Activated T-helper 1 cell treated with anti-CD3 and anti-CD28 coated beads, Interleukin-12 subunit alpha, Interleukin-12 subunit beta, Interleukin-2, Interleukin-4 antibody, amounts not matched to agents 30 ng/mL and 10 ng/mL and 1 ng/mL, durations not matched to agents 14 hours and 24 hours and 36 hours (primary cell): ENCODE measurements at places on chromosomes 4 and X. TPM values are rescaled to one million over a fixed set of nuclear protein-coding genes. Genes with fewer than 3 reads are reported as not detected.
A peak's percentile ranks its signal among the peaks of the same experiment; 100 is the strongest.

- no peak overlapping the region for H3K27ac ChIP-seq
- no peak overlapping the region for H3K4me3 ChIP-seq
- H3K36me3 ChIP-seq = no peaks in the 10 kb centered on the region
- DNase-seq = no peak
Measured at GRCh38 chrX:105273326-105273725, 52.8 kb upstream of the TEX13A start.

- DNase-seq = no peak
- no peaks in the 10 kb centered on the region for H3K27me3 ChIP-seq
- no peak overlapping the region for H3K27ac ChIP-seq
- H3K4me1 ChIP-seq = no peaks in the 10 kb centered on the region
- no peak overlapping the region for H3K4me3 ChIP-seq
- no peaks in the 10 kb centered on the region for H3K36me3 ChIP-seq
Measured at GRCh38 chr4:174681723-174682300, 147.2 kb downstream of the GLRA3 start.

DNA sequence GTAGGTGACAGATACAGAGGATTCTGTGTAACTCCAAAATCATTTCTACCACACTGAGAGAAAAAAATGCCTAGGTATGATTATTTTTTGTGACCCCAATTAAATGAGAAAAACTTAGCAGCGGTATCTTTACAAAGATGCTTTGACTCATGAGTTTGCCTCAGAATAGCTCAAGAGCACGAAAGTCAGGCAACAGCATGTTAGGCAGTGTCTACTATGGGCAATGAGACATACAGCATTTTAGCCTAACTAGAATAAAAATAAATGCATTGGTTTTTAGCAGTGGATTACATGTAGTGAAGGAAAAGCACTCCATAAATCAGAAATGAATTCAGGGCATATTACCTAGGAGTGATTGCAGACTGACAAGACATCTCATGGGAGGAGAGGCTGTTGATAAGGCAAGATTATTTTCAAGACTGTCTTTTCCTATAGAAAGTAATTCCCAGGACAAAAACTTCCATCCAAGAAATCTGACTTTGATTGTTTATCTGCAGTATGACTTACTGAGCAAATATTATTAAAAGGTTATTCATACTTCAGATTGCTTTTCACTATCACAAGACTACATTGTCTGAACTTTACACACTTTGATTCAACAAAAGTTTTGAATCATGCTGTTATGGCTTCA lies 3.6 kb downstream of the ANXA10 start:
- no peaks in the 10 kb centered on the region for H3K4me1 ChIP-seq
- H3K36me3 ChIP-seq = no peaks in the 10 kb centered on the region
- no peak overlapping the region for H3K4me3 ChIP-seq
- no peak for DNase-seq

DNA sequence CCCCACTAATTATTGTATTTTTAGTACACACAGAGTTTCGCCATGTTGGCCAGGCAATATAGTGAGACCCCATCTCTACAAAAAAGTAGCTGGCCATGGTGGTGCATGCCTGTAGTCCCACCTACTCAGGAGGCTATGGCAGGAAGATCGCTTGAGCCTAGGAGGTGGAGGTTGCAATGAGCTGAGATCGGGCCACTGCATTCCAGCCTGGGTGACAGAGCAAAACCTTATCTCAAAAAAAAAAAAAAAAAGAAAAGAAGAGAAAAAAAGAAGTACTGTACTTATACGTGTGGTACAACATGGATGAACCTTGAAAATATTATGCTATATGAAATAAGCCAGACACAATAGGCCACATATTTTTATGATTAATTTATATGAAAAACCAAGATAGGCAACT lies 9.9 kb upstream of the WDR45 start:
- H3K4me3 ChIP-seq = no peak overlapping the region
- H3K27me3 ChIP-seq = no peaks in the 10 kb centered on the region
- no peak for DNase-seq
- H3K4me1 ChIP-seq = no peaks in the 10 kb centered on the region
- no peaks in the 10 kb centered on the region for H3K36me3 ChIP-seq
- no peak overlapping the region for H3K27ac ChIP-seq

- no peak overlapping the region for H3K27ac ChIP-seq
- H3K4me1 ChIP-seq = no peaks in the 10 kb centered on the region
Measured at GRCh38 chrX:125378770-125379169, 59.1 kb downstream of the TEX13C start.

DNA sequence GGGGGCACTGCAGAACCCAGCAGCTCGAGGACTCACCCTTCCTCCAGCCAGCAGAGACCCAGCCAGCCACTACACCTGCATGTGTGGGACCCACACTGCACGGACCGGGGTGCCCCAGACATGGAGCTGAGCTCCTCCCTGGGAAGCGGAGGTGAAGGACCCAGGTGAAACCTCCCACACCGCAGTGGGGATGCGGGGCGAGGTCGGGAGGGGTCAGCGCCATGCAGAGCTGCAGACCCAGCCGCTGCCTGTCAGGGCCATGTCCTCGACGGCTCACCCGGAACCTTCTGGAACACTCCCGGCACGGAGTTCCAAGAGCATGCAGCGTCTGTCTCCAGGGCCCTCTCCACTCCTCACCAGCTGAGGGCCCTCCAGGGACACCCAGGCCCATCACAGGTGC lies 42.6 kb downstream of the GAK start:
- no peaks in the 10 kb centered on the region for H3K4me1 ChIP-seq
- no peak overlapping the region for H3K27ac ChIP-seq
- H3K4me3 ChIP-seq = no peak overlapping the region
- no peak for DNase-seq
- peaks cover 17% of the 10 kb centered on the region for H3K36me3 ChIP-seq
- H3K27me3 ChIP-seq = no peaks in the 10 kb centered on the region

DNA sequence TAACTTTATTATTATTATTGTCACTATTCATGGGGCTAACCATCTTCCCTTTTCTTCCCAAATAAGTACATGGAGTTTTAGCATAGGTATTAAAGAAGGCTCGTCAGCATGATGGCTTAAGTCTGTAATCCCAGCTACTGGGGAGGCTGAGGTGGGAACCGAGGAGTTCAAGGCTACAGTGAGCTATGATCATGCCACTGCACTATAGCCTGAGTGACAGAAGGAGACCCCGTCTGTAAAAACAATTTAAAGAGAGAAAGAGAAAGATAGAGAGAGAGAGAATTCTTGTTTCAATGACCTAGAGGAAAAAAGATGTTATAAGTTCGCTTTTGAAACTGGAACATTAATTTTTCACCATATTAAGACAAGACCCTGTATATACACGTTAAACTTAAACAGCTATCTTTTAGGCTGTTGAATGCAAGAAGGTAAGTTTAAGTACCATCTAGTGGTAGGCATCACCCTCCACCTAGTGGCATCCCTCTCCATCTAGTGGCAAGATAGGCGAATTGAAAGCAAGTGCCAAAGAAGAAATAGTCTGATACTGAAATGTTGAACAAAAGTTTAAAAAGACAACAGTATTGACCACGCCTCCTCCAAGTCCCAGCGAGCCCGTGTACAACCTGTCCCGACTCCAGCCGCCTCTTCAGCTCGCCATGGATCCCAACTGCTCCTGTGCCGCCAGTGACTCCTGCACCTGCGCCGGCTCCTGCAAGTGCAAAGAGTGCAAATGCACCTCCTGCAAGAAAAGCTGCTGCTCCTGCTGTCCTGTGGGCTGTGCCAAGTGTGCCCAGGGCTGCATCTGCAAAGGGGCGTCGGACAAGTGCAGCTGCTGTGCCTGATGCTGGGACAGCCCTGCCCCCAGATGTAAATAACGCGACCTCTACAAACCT lies 26.0 kb upstream of the YTHDC1 start:
- peak overlapping the region; percentile 65 for H3K4me3 ChIP-seq
- no peaks in the 10 kb centered on the region for H3K36me3 ChIP-seq
- H3K27ac ChIP-seq = no peak overlapping the region
- peak; percentile 38 for DNase-seq

- peak overlapping the region; percentile 81 for H3K4me3 ChIP-seq
- H3K4me1 ChIP-seq = peaks cover 80% of the 10 kb centered on the region
- H3K27ac ChIP-seq = peak overlapping the region; percentile 90
- no peak for DNase-seq
- H3K36me3 ChIP-seq = peaks cover 32% of the 10 kb centered on the region
Measured at GRCh38 chr4:89303177-89303576, 4.4 kb downstream of the GPRIN3 start.

DNA sequence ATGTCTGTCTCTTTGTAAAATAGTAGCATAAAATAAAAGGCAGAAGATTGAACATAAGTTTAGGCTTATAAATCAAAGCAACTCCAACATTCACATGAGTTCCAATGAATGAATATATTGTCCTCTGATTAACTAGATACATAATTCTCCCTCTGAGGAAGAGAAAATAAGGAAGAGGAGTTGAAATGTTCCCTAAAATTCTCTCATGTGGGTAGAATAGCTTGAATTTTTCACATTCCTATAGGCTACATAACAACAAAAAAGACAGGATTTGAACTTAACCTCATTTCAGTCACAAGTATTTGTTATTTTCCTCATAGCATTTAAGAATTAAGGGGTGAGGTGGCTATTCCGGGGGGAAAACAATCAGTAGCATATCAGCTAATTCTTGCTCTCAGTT lies 462.4 kb upstream of the NDST4 start:
- no peaks in the 10 kb centered on the region for H3K36me3 ChIP-seq
- H3K4me3 ChIP-seq = no peak overlapping the region
- no peaks in the 10 kb centered on the region for H3K4me1 ChIP-seq

- H3K27me3 ChIP-seq = no peaks in the 10 kb centered on the region
- H3K4me1 ChIP-seq = peaks cover 5% of the 10 kb centered on the region
- H3K4me3 ChIP-seq = peak overlapping the region; percentile 99
- no peak for DNase-seq
- H3K27ac ChIP-seq = peak overlapping the region; percentile 100
- H3K36me3 ChIP-seq = peaks cover 16% of the 10 kb centered on the region
Measured at GRCh38 chrX:119871245-119871598, 311 bp downstream of the RNF113A start.

- H3K27me3 ChIP-seq = no peaks in the 10 kb centered on the region
- H3K4me3 ChIP-seq = no peak overlapping the region
- no peak overlapping the region for H3K27ac ChIP-seq
- no peaks in the 10 kb centered on the region for H3K4me1 ChIP-seq
Measured at GRCh38 chr4:2251795-2252529, 9.9 kb downstream of the MXD4 start.

Gene GPR119
- not detected in 2 replicates for total RNA-seq

Gene FMR1
- total RNA-seq = 35.9 and 37.5 TPM in 2 replicates

Gene CLCN4
- total RNA-seq = not detected in 2 replicates

Gene C4orf36
- total RNA-seq = not detected in 2 replicates

Gene KIAA1210
- total RNA-seq = not detected in 2 replicates

Gene SPANXN1
- not detected in 2 replicates for total RNA-seq

Gene SPATA18
- 0.13 and 0.27 TPM in 2 replicates for total RNA-seq
